ENCODE measurements at places on chromosomes 16 and 17.

DNA sequence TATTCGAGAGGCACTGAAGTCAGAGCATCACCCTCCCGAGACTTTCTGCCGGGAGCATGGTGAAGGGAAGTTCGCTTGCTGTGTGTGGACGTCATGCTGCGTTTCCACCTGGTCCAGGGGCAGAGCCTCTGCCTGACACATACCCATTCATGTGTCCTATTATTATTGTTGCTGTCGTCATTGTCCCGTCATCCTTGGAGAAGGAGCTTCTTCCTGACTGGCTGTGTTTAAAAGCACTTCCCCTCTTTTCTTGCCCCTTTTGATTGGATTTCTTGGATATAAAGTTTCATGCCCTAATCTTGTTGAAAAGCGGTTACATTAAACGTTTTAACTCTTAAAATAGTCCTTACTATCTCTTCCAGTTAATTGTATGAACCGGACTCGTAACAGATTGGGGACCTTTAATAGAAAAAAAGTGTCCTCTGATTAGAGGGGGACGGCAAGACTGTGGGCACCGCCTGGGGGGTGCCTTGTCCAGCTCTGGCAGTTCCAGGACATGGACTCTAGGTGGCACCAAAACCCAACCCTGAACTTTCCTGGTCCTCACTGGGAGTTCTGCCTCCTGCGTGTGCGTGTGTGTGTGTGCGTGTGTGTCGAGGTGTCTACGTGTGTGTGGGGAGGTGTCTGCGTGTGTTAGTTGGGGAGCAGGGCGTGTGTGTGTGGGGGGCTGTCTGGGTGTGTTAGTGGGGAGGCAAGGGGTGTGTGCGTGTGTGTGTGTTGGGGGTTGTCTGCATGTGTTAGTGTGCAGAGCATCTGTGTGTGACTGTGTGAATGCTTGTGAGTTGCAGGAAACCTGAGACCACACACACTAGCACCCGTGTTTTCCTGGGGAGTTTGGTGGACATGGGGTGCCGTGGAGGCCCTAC lies 133.3 kb upstream of the CIBAR2 start:
- peak; percentile 59 for DNase-seq

GRCh38 chr17:40153603-40154236 lies 13.4 kb downstream of the CASC3 start:
- DNase-seq: no peak

- no peak for DNase-seq
Measured at GRCh38 chr16:31471875-31472708, at the start of gene TGFB1I1. TSS of gene TGFB1I1 (plus strand) at chr16:31472152. CDS start at chr16:31472189, 37 bp downstream.

- DNase-seq: no peak
Measured at GRCh38 chr17:80060644-80061043, 24.2 kb downstream of the CCDC40 start.

- DNase-seq: no peak
Measured at GRCh38 chr17:7392696-7393612, 1.4 kb downstream of the PLSCR3 start.

GRCh38 chr16:30953511-30954124 lies 3.9 kb upstream of the SETD1A start:
- peak; percentile 53 for DNase-seq

GRCh38 chr16:84881702-84882521 lies 62.1 kb downstream of the CRISPLD2 start:
- no peak for DNase-seq

DNA sequence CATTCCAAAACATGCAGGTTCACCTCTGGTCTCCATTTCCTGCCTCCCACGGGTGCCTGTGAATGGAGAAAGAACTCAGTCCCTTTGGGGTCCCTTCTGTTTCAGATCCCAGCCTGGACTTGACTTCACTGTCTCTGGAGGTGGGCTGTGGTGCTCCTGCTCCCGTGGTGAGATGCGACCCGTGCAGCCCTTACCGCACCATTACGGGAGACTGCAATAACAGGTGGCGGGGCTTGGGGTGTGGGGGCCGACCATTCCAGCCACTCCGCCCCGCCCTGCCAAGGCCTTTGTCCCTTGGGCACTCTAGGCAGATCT lies 10.5 kb downstream of the LPO start:
- DNase-seq: no peak

- DNase-seq: no peak
Measured at GRCh38 chr16:8894736-8895334, 12.7 kb downstream of the LITAFD start.

DNA sequence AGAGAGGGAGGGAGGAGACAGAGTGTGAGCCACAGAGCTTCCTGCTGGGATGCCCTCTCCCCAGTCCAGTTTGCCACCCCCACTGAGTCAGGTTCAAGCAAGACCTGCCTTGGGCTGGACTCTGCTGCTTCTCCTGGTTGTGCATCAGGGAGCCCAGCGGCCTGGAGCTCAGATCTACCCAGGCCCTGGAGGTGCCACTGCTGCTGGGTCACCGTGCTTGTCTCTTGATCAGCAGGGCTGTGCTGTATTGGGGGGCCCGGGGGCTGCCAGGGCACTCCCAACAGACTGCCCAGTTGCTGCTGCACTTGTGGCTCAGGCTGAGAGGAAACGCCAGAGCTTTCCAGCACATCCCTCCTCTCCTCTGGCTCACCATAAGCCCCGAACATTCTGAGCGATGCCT lies 8.9 kb downstream of the TLE7 start:
- no peak for DNase-seq

GRCh38 chr16:85586380-85587104 lies 26.6 kb upstream of the GSE1 start:
- no peak for DNase-seq

GRCh38 chr16:84703681-84704080 lies 3.9 kb downstream of the USP10 start:
- DNase-seq: no peak

- DNase-seq: no peak
Measured at GRCh38 chr17:75652934-75653549, 13.9 kb downstream of the RECQL5 start.

DNA sequence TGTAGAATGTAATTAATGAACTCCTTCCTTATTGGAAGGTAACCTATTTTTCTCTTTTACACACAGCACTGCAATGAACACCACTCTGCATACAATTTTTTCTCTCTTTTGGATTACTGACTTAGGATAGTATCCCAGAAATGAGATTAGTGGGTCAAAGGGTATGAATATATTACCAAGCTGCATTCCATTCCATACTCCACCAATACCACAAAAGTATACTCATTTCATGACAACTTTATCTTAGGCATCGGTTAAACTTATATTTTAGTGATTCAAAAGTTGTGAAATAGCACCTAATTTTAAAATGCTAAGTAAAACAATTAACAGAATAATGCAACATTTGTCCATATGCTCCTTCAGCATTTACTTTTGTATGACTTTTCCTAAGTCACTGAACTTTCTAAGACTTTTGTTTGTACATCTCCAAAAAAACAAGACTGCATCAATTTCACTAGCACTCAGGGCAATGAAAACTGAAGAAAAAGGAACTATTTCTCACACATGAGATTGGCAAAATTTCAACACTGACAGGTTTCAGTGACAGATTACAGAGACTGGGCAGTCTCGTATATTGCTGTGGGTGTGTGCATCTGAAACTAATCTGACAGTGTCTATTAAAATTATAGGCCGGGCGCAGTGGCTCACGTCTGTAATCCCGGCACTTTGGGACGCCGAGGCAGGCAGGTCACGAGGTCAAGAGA lies 32.1 kb downstream of the HELZ start:
- peak; percentile 79 for DNase-seq

GRCh38 chr17:9179602-9180001 lies 158.3 kb downstream of the NTN1 start:
- DNase-seq: no peak

DNA sequence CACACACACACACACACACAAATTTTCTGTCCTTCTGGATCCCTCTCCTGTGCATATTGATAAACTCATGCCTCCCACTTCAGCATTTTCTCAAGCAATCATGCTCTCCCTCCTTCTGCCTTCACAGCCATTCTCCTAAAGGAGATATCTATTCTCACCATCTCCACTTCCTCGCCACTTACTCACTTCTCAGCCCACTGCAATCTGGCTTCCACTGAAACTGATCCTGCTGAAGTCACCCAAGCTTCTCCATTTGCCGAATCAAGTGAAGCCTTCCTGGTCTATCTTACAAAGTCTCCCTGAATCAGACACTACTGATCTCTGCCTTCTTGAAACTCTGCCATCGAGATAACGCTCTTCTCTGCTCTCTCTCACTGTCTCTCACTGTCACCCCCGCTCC lies 54.0 kb upstream of the GNAO1 start:
- DNase-seq: no peak

GRCh38 chr17:7688808-7689316 lies 585 bp downstream of the WRAP53 start:
- DNase-seq: no peak

GRCh38 chr17:410543-411401 lies 58.2 kb upstream of the RPH3AL start:
- DNase-seq: no peak

- DNase-seq: no peak
Measured at GRCh38 chr17:75816693-75817092, 27.5 kb downstream of the UNC13D start.

DNA sequence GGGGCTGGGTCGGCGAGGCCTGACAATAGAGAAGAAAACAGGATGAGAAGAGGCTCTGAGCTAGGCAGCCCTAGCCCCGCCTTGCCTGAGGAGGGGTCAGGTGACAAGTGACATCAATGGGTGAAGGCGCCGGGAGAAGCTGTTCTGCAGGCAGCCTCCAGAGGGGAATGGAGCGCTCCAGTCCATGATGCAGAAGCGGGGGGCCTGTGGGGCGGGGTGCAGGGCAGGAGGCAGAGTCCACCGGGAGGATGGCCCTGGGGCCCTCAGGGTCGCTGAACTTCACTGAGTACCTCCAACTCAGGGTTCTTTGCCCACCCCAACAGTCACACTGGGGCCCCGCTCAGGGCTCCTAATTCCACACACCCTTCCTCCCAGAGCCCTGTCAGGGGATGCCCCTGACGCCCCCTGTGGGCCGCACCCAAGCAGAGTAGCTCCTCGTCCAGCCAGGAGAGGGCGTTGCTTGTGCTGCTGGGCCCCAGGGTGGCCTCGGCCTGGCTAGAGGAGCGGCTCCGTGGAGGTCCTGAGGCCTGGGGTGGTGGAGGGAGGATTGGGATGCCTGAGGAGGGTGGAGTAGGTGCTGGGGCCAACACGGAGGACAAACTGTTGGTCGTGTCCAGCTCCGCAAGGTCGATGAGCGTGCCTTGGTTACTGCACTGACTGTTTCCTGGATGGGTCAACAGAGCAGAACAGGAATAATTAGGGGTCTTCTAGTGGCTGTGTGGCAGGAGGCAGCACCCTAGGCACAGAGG lies 20.8 kb downstream of the GGA3 start:
- peak; percentile 47 for DNase-seq

- DNase-seq: no peak
Measured at GRCh38 chr16:59880611-59881010, 1146.5 kb upstream of the GOT2 start.

- peak; percentile 2 for DNase-seq
Measured at GRCh38 chr16:68668266-68668665, 23.2 kb downstream of the CDH3 start.

GRCh38 chr16:15993946-15994665 lies 44.7 kb downstream of the ABCC1 start:
- no peak for DNase-seq

- no peak for DNase-seq
Measured at GRCh38 chr17:63399856-63400255, 46.2 kb downstream of the CYB561 start.

GRCh38 chr16:85473909-85474620 lies 139.1 kb upstream of the GSE1 start:
- no peak for DNase-seq

- DNase-seq: no peak
Measured at GRCh38 chr17:76872221-76872873, 4.1 kb downstream of the MGAT5B start.

DNA sequence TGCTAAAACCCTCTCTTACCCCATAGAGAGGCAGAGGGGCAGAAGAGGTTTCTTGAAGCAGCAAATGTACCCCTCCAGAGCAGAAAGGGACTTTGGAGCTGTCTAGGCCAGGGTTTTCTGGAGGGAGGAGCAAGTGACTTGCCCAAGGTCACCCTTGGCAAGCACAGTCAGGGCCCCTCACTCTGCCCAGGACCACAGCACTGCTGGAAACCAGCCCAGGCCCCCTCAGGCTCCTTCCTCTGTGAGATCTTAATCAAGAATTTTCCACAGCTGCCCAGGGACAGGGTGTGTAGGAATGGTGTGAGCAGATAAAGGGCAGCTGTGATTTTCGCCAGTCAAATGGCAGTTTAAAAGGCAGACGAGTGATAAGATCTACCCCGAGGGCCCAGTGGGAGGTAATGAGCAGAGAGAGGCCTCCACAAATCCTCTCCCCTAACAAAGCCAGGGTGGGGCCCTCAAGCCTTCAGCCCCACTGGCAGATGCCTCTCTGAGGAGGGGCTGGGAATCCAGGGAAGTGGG lies 3.9 kb upstream of the SLC12A3 start:
- no peak for DNase-seq

DNA sequence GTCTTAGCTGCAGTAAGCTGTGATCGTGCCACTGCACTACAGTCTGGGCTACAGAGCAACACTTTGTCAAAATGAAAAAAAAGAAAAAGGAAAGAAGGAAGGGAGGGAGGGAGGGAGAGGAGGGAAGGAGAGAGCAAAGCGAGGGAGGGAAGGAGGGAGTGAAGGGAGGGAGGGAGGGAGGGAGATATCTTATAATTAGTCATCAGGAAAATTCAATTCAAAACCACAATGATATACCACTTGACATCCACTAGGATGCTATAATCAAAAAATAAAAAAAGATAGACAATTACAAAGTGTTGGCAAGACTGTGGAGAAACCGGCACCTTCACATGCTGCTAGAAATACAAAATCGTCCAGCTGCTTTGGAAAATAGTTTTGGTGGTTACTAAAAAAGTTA lies 93.8 kb downstream of the CDC27 start:
- no peak for DNase-seq

- DNase-seq: no peak
Measured at GRCh38 chr17:27904534-27905446, 11.6 kb upstream of the LYRM9 start.

GRCh38 chr17:81154961-81155360 lies 10.3 kb upstream of the PVALEF start:
- DNase-seq: peak; percentile 79

DNA sequence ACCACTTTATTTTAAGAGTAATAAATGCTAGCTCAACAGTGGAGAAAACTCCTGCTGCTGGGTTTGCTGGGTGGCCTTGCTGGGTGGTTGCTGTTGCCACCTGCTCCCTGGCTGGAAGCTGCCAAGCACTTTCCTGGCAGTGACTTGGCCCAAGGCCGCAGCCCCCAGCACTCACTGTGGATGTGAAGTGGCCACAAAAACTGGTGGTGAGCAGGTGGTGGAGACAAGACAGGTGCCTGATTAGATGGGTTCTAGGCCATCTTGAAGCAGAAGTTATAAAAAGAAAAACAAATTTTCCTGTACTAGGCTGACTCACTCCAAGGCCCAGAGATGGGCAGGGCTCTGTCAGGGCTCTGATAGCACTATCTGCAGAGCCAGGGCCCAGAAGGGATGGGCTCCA lies 224.7 kb upstream of the NLRP1 start:
- DNase-seq: no peak

GRCh38 chr16:72241930-72242329 lies 70.0 kb upstream of the PMFBP1 start:
- peak; percentile 40 for DNase-seq

- no peak for DNase-seq
Measured at GRCh38 chr17:39222866-39223834, 2.6 kb downstream of the STAC2 start.
